ENCODE measurements at places on chromosomes 12 and 14.

GRCh38 chr12:86139671-86140070 is 116.5 kb downstream of the MGAT4C start:
- no peak for DNase-seq

GRCh38 chr12:84375449-84376170 is 537.0 kb downstream of the SLC6A15 start:
- no peak for DNase-seq

DNA sequence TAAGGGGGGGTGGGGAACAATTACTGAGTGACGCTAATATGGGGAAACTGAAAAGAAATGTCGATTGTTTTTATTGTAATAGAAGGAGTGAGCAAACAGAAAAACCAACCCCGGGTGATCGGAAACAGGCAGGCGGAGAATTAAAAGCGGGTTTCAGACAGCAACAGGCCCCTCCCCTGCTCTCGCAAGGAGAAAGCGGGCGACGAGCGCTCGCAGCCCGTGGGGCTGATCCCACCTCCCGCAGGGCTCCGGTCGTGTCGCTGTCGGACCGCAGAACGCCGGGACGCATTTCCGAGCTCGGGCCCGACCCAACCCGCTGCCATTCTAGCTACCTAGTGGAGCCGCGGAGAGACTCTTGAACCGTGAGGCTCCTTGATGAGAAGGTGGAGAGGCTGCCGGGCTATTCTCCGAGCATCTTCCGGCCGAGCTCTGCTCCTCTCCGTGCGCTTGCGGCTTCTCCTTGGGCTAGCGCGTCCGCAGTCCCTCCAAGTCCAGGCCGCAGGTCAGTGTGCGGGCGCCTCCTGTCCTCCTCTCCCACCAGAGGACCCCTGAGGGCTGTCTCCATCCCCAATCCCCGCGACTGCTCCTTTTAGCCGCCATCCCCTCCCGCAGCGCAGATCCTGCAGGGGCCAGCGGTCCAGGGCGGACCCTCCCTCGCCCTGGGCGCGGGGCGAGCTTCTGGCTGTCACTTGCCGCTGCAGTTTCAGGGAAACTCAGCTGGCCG is 4.1 kb upstream of the PAX9 start:
- DNase-seq: peak; percentile 37

- DNase-seq: peak; percentile 86
These were observed 17.0 kb upstream of the WNT5B start for GRCh38 chr12:1611803-1612572.

GRCh38 chr12:72094490-72094889 is 155.8 kb downstream of the TPH2 start:
- no peak for DNase-seq

DNA sequence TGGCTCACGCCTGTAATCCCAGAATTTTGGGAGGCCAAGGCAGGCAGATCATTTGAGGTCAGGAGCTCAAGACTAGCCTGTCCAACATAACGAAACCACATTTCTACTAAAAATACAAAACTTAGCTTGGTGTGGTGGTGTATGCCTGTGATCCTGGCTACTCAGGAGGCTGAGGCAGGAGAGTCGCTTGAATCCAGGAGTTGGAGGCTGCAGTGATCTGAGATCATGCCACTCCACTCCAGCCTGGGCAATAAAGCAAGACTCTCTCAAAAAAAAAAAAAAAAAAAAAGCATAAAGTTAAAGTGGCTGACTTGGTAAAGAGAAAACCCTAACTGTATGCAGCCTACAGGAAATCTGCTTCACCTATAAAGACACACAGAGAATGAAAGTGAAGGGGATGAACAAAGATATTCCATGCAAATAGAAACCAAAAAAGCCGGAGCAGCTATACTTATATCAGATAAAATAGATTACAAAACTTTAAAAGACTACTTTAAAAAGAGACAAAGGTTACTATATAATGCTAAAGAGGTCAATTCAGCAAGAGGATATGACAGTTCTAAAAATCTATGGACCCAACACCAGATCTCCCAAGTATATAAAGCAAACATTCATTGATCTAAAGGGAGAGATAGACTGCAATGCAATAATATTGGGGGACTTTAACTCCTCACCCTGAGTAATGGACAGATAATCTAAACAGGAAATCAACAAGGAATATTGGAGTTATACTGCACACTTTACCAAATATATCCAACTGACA is 4.1 kb downstream of the CLEC2B start:
- DNase-seq: no peak

DNA sequence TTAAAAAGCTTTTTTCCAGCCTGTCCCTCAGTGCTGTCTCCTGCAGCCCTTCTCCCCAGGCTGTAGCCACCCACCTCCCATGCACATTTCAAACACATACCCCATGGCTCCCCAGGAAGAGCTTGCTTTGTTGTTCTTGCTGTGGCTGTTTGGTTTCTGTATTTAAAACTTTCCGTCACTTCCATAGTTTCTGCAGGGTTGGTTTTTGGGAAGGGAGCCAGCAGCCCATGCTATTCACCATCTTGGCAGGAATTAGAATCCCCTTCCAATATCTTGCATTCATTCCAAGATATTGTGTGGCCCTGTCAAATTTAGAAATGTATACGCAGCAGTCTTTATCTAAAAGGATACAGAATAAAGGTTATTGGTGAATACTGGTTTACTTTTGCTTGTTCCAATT is 29.6 kb downstream of the CFAP251 start:
- DNase-seq: no peak

DNA sequence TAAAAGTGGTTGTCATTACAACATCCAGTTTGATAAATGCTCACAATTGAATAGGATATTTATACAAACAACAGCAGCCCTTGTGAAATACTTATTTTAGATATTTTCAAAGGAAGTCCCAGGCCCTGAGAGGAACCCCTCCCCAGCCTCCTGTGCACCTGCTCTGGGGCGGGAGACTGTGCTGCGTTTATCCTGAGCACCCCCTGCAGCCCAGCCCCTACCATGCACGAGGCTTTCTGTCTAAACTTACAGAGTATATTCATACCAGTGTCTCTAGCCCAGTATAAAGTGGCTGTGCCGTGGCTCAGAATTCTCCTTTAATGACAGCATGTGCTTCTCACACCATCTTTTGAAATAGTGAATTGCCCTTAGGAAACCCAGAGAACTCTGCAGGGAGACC is 1084.3 kb downstream of the TMEM121 start:
- DNase-seq: no peak

GRCh38 chr14:75886636-75887348 is 95.0 kb downstream of the TGFB3 start:
- DNase-seq: peak; percentile 38

DNA sequence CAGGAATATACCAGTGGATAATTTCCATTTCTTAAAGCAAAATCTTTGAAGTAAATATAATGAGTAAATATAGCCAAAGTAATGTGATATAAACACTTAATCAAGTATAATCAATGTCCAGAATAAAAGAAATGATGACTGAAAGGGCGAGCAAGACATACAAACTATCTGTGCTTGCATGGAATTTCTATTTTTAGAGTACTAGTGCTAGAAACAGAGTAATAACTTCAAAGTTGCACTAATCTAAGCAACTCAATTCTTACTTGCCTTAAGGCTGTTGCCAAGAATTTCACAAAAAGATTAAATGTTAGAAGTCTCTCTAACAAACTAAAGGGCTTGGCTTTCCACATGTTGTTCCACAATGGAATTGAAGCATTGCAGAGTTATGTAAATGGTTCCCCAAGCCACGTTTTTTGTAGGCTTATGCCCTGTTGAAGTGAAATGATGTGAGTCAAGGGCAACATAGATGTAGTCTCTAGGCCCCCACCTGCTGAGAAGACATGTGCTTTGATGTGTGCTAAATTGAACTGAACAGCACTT is 175.0 kb upstream of the LMNTD1 start:
- no peak for DNase-seq

- no peak for DNase-seq
These were observed 30.5 kb downstream of the PUS7L start for GRCh38 chr12:43728117-43728516.

DNA sequence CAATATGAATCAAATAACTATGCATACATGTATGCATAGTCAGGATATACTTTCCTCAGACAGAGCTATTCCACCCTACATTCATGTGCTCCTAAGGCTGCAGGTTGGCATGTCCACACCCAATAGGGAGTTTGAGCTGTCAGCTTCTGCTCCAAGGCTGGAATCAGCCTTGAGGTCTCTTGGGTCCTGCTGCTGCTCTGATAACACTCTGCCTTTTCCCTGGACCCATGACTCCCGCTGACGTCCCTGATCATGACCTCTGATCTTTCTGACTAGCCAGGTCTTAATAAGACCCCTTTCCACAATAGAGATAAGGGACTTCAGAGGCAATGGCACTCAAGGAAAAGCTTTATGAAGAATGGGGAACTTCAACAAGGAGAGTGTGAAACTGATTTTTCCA is 5.7 kb downstream of the PITPNM2 start:
- no peak for DNase-seq

GRCh38 chr14:34059037-34059924 is 108.4 kb upstream of the EGLN3 start:
- DNase-seq: no peak

DNA sequence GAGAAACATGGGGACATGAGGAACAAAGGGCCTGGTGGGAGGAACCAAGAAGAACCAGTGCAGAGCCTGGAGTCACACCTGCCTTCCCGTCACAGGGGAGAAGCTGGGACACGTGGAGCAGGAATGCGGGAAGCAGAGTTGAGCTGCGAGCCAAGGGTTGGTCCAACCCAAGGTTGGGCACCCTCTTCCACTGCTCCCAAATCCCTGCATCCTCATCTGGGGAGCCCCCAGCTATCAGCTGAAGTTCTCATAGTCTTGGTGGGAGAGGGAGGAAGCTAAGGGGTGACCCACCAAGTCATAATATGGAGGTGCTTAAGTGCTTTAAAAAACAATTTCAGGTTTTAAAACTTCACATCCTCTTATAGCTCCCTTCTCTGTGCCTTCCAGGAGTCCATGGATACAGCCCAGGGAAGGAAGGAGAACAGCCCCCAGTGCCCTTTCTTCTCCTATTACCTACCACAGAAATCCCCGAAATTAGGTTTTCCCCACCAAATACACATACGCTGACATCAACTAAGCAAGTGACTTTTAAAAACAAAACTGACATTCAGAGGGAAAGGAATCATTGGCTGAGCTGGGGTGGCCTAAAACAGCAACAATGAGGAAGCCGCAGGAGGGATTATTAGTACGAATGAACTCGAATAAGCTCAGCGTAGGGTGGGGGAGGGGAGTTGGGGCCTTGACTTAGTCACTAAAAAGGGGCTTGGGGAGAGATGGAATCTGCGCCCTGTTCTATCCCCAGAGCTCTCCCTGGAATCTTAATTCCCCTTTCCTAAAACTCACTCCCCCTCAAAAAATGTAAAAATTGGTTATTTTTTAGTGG is 4.5 kb downstream of the MYL6 start:
- no peak for DNase-seq

- DNase-seq: peak; percentile 72
These were observed 45.9 kb downstream of the PPP1R13B start for GRCh38 chr14:103801459-103801858.

- no peak for DNase-seq
These were observed 26.9 kb downstream of the IQSEC3 start for GRCh38 chr12:93266-94005.

DNA sequence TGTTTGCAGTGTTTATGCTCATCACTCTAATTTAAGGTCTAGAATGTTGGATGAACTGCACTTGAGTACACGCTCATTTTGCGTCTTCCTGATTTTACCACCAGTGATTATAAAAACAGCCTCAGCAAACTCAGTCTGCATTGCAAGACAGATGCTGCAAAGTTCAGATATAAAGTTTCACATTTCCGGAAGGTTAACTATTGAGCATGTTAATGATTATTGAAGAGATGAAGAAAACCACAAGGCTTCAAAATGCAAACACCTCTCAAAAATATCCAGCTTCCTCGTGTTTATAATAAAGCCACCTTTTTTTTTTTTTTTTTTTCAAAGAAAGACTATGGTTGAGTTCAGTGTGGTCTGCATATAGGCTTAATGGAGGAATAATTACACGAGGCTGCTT is 92.1 kb upstream of the BMP4 start:
- DNase-seq: no peak

GRCh38 chr14:23941230-23941629 is 12.3 kb upstream of the DHRS4 start:
- DNase-seq: no peak

GRCh38 chr12:64951944-64952343 is 127.5 kb downstream of the TBC1D30 start:
- no peak for DNase-seq

DNA sequence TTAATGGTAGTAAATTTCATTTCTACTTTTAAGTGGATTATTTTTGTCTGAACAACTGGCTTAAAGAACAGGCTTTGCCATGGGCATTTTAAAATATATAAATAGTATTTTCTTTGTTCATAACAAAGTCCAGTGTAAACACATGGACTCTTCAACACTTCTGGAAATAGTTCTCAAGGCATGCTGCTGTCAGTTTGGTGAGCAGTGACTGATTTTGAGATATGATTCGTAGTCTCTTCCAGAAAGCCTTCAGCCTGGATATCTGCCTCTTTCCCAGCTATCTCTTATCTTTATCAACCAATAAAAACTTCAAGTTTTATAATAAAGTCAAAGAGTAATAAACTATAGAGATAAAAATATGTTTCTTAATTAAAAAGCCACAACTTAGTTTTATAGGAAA is 110.7 kb downstream of the NAV3 start:
- no peak for DNase-seq

GRCh38 chr12:12551115-12551514 is 11.5 kb downstream of the DUSP16 start:
- DNase-seq: no peak

- DNase-seq: no peak
These were observed 19.8 kb downstream of the ITPK1 start for GRCh38 chr14:93095742-93096510.

DNA sequence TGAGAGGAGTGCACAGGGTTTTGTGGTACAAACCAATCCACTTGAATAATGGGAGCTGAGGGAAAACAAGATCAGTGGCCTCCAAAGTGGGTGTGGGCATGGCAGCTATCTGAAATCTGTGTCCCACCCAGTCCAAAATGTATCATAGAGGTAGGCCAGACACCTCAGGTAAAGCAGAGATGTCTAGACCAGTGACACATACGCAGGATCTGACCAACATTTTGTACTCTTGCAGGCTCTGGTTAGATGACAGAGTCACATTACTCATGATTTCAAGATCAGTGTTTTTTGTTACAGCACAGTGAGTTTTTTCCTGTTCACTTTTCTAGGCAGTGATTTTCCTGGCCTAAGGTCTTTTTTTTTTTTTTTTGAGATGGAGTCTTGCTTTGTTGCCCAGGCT is 211.8 kb downstream of the PCNX1 start:
- DNase-seq: peak; percentile 32

DNA sequence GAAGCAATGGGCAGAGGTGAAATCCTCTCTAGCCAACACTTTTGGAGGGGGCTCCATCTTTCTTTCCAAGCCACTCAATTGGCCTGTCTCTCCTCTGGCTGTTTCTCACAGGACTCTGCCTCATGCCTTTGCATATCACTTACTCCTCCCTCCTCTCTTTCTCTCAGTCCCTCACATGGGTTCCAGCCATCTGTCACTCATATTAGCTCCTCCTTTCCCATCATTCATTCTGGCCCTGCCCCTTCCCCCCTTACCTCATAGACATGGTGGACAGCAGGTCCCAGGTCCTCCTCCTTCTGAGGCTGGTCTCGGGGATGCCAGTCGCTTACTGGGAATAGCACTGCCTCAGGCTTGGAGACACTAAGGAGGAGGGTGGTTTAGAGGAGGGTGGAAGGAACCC is 16.6 kb upstream of the ZNF385A start:
- DNase-seq: no peak

- DNase-seq: no peak
These were observed 149.7 kb upstream of the SLC16A7 start for GRCh38 chr12:59446116-59446515.
